ENCODE measurements at places on chromosomes 6 and 20.
A peak's percentile ranks its signal among the peaks of the same experiment; 100 is the strongest.

DNA sequence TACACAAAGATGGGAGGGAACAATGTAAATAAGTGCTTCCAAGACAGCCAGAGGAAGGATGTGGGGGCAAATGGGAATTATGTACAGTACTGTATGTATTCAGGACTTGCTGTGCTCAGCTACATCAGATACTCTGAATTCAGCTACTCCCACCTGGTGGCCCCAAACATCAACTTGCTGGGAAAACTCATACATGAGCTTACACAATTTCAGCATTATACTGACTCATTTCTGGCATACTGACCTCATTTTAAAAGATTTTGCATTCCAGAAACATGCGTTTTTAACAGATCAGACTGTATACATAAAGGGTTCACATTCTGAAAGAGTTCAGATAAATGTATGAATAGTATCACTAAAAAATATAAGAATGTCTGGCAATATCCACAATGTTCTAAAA lies 59.7 kb downstream of the GPX5 start:
- no peak for DNase-seq

- no peak for DNase-seq
These were observed 1297.5 kb upstream of the CITED2 start for GRCh38 chr6:140671926-140672325.

DNA sequence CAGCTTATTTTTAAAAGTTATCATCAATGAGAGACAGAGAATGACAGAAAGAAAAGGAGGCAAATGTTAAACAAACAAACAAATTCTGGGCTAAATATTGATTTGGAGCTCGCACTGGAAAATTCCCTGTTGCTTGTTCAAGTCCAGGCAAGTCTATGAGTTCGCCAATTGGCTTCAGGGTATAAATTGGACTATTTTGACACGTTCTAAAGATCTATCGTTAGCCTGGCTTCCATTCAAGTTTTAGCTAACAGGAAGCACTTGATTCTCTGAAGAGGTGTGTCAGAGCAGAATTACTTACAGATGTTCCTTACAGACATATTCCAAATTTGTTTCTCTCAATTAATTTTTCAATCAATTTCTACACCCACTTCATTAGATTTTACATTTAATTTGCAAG lies 15.8 kb upstream of the RFPL4B start:
- DNase-seq, result no peak

- no peak for DNase-seq
These were observed 562.7 kb downstream of the RFPL4B start for GRCh38 chr6:112909781-112910180.

GRCh38 chr6:37134396-37135191 lies 35.4 kb upstream of the PIM1 start:
- no peak for DNase-seq

GRCh38 chr6:1263039-1263849 lies 48.7 kb upstream of the FOXQ1 start:
- no peak for DNase-seq

GRCh38 chr6:76275746-76276145 lies 203.3 kb upstream of the IMPG1 start:
- DNase-seq, result no peak

- no peak for DNase-seq
These were observed 254.7 kb downstream of the GMPR start for GRCh38 chr6:16493112-16493511.

- no peak for DNase-seq
These were observed 14.6 kb upstream of the CDK5RAP1 start for GRCh38 chr20:33415948-33416347.

GRCh38 chr6:125872259-125872921 lies 81.6 kb downstream of the NCOA7 start:
- DNase-seq, result no peak

GRCh38 chr6:135230711-135231468 lies 49.8 kb downstream of the MYB start:
- DNase-seq, result no peak

DNA sequence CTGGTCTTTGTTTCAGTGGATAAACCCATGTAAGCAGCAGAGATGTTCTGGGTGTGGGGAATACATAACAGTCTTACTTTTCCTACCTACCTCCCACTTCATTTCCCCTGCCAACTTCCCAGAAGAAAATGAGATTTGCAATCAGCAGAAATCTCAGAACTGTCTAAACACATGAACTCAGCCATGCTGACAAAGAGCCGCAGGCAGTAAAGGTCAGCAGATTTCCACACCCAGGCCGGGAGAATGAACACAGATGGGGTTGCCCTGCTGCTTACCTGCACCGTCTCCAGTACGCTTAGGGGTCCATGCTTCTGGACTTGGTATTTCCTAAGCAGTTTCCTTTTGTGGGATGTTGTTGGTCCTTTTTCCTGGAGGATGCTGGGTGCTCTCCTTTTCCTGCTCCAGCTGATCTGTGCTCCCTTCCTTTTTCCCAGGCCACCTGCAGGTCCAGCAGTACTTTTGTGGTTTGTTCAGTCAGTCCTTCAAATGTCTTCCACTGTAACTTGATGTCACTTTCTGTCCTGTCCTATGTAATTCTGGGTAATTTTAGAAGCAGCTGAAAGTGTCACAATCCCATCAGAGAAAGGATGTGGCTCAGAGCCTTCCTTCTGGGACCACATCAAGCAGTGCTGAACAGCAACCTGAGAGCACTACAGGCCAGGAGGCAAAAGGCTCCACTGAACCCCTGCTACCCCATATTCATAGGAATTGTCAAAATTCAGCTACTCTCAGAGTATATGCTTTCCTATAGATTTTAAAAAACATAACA lies 129.0 kb downstream of the CEP57L1 start:
- DNase-seq, result no peak

- DNase-seq, result no peak
These were observed 47.9 kb downstream of the HMGN3 start for GRCh38 chr6:79186564-79186963.

GRCh38 chr6:167350731-167351655 lies 26.1 kb downstream of the TTLL2 start:
- peak; percentile 84 for DNase-seq

DNA sequence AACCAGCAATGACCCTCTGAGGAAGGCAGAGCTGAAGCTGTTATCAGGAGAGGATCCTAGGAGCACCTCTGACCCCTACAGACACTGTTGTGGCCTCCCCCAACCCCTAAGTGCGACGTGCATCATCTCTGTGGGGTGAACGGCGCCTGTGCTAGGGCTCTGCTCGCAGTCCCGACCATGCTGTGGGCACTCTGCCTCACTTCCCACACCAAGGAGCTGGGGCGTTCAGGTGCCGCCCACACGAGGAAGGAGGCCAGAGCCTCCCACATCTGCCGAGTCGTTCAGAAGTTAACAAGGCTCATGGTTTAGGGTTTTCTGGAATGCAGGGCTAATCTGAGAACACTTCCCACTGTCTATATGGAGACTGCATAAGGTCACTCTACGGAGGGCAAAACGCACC lies 62.1 kb downstream of the GINS1 start:
- no peak for DNase-seq

DNA sequence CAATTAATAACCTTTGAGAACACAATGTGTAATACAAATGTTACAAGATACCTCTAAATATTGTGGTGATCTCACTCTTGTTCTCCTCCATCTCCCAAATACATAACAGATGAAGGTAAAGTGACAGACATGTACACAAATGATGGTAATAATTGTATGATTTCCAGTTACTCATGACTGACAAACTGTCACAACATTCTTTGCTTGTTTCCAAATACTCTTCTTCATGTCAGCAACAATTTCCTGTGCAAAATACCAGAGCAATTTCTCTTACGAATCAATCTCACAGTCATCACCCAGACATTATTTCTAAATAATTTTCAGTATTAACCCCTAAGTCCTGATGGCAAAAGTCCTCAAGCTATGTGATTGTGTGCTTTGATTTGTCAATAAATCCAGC lies 92.9 kb downstream of the RPS12 start:
- DNase-seq, result no peak

- no peak for DNase-seq
These were observed 4.6 kb upstream of the DSTN start for GRCh38 chr20:17565169-17565845.

DNA sequence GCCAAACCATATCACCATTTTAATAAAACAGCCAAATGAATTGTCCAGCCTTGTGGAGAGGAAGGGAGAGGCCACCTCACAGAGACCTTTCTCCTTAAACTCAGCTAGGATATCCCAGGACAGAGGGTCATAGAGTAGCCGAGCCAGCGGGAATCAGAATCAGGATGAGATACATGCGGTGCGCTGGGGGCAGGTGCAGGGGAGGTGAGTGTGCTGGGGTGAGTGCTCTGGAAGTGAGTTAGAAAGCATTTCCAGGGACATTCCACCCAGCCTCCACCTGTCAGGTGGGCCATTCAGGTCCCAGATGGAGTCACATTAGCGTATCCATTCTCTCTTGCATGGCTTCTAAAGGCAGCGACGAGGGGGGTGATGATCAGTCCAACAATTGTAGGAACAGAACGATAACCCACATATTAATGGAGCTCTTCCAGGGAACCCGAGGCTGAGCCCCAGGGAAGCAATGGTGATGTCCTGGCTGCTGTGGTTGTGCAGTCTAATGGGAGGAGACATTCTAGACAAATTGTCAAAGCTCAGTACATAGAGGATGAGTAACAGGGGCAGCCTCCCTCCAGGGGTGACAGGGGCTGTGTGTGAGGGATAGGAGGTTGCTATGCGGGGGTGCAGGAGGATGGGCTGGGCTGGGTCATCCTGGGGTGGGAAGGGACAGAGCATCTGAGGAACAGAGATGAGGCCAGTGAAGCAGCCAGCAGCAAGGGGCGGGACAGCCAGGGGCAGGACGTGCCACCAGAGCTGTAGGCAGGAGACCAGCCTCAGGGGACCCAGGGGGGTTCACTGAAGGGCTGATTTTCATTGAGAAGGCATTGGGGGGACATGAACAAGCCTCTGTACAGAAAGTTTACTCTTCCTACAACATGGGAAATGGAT lies 88.7 kb upstream of the FRMD1 start:
- DNase-seq, result no peak

GRCh38 chr20:7650086-7650879 lies 290.0 kb downstream of the HAO1 start:
- no peak for DNase-seq

DNA sequence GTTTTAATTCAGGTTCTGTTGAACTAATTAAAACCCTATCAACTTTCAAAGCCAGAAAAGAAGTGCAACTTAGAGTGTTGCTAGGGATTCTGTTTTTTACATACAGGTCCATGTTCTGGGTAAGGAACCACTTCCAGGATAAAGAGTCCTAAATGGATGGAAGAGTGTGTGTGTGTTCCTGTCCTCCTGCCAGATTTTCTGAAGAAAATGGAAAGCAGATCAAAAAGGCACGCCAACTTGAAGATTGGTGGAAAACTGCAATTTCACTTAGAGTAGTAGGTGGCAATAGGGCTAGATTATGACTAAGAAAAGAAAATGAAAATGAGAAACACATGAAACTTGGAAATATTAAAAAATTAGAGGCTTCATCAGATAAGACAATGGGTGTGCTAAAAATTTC lies 85.3 kb downstream of the COL21A1 start:
- no peak for DNase-seq

DNA sequence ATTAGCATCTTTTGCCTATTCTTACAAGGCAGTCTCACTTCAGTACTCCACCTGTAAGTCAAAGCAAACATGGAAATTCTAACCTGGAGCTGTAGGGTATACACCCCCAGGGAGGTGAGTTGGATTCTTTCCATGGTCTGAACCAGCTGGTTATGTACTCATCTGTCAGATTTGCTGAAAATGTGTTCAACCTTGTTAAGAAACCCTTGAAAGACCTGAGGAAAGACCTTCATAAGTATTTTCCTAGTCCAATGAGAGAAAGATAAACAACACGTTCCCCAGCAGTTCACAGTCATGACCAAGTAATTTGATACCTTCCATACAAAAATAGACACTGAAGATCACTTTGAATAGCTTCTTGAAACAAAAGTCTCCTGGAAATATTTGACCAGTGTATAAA lies 42.5 kb downstream of the ID4 start:
- no peak for DNase-seq

- DNase-seq, result no peak
These were observed 182.3 kb downstream of the TBXT start for GRCh38 chr6:165985281-165985805.

GRCh38 chr6:17928514-17929430 lies 58.7 kb downstream of the KIF13A start:
- DNase-seq, result no peak

DNA sequence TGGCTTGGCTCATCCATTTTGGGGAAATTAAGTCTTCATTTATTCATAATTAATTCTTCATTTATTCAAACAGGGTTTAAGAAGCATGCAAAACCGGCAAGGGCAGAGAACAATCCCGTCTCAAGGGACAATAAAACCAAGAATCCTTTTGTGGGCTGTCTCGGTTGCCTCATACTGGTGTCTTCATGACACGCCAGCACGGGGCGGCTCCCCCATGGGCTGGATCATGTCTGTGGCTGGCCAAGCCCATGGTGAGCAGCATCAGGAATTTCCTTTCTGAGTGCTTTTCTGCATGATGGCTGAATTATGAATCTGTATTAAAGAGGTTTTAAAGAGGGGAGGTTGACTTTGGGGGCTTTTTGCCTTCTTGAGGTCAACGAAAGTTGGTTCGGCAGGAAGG lies 38.3 kb upstream of the DUSP22 start:
- no peak for DNase-seq

DNA sequence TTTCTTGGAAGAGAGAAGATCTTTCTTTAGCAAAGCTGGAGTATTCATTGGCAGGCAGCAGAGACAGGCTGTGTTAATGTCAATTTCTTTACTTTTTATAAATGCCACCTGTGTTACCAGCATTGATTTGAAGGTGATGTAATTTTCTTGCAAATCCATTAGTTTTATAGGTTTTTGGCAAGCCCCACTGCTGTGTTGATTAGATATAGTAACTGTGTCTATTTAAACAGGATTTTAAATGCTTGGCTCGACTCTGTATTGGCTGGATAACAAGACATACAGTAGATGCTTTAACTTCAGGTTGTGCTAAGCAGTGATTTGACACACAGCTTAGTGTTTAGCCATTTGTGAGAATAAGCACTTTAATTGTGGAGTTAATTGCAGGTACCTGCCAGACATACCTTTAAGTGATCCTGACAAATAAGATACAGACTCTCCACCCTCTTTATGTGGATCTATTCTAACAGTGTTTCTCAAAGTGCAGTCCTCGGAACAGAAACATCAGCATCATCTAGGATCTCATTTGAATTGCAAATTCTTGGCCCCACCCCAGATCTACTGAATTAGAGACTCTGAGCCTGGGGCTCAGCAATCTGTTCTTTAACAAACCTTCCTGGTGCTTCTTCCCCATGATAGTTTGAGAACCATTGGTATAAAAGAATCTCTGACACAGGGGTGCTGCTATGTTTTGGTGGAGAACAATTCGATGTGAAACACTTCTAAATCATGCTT lies 397.5 kb downstream of the HDGFL1 start:
- no peak for DNase-seq

- peak; percentile 24 for DNase-seq
These were observed 7.7 kb upstream of the BICRAL start for GRCh38 chr6:42774201-42774600.

- DNase-seq, result no peak
These were observed 84.3 kb downstream of the FILIP1 start for GRCh38 chr6:75409286-75409685.

- DNase-seq, result no peak
These were observed 722.2 kb upstream of the CHD6 start for GRCh38 chr20:42340368-42340767.
